Activated T-cell treated with anti-CD3 and anti-CD28 coated beads for 4 hours (primary cell): ENCODE measurements at places on chromosomes 2 and 18.

DNA sequence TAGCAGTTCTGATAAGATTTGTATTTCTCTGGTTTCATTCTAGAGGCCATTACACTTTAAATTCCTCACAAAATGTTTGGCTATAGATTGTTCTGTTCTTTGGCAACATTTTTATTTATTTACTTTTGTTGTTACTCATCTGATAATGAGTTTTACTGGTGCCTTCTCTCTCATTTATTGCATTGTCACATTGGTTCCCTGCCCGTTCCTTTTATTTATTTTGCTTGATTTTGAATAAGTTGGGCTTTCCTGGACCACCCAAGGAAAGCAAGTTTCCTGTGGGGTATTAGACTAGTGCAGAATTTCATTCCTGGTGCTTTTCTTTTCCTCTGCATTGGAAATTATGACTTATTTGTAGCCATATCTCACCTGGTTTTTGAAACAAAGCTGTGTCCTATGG, 232.0 kb downstream of the SOCS6 start:
- no peak for DNase-seq

GRCh38 chr18:39481281-39481680, 1915.7 kb upstream of the CELF4 start:
- no peak for DNase-seq

GRCh38 chr2:33458248-33458819, 18.1 kb upstream of the RASGRP3 start:
- no peak for DNase-seq

GRCh38 chr2:239323447-239323846, 77.4 kb downstream of the HDAC4 start:
- DNase-seq = no peak

GRCh38 chr18:35371412-35372195, 5.5 kb downstream of the ZNF396 start:
- no peak for DNase-seq

DNA sequence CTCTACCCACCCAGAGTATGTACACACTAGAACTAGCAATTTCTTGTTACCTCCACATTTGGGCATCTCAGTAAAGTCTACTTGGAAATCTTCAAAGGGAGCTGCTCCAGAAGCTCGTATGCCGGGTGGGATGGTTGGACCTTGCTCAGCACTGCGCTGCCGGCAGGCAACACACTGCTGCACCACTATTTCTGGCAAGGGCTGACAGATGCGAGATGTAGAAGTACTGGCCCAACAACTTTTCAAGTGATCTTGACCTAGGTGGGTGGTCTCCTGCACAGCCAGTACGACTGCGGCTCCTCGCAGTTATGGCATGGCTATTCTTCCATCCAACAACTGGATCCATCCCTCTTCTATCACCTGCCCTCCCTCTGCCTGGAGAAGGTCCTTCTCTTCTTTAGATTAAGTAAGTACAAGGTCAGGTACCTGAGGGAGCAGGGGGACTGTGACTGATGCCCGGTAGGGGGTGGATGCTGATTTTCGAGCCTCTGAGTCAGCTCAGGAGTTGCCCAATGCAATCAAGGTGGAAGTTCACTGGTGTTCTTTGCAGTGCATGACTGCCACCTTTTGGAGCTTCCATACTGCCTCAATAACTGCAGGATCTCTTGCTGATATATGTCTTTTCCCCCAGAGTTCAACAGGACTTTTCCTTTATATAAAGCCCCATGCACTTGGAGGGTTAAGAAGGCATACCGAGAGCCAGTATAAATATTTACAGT, 100.4 kb upstream of the SLC1A4 start:
- no peak for DNase-seq

DNA sequence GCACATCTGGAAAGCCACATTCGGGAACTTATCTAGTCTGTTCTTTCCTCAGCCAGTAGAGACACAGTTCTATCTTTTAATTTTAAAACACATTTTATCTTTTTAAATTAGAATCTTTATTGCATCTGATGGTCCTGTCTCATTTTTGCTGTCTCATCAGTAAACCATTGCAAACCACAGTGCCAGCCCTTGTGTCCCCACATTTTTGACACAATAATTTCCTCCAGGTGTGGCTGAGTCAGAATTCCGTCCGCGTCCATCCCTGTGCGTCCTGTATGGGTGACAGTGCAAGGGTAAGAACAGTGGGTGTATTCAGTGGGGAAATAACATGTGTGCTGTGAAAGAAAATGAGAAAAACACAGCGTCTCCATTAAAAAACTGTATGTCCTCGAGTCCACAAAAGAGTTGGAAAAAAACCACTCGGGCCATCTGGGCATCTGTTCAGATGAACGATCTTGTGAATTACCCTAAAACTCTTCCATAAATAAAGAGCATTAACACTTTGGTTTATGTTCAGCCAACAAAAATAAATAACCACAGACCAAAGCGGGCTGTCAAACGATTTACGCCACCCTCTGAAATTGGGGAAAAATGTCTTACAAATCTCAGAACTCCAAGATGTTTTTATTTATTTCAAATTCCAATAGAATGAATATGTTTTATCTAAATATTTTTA, 137.3 kb downstream of the ZNF516 start:
- no peak for DNase-seq

- DNase-seq = no peak
Observed at GRCh38 chr2:171310889-171311288, 122.9 kb downstream of the METTL8 start.

DNA sequence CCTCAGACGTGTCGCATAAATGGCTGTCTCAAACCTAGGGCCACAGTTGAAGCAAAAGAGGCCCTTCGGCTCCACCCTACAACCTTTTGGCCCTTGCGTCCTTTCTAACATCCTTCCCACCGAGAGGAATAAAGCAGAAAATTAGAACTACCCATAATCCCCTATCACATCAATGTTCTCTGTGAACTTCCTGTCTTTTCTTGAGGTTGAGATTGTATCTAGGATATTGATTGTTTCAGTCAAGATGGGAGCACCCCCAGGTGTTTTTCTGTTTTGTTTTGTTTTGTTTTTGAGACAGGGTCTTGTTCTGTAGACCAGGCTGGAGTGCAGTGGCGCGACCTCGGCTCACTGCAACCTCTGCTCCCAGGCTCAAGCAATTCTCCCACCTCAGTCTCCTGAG, 23.6 kb downstream of the INPP5D start:
- DNase-seq = no peak

GRCh38 chr18:70288851-70289328, at the start of gene SOCS6:
Gene SOCS6 (plus strand): TSS chr18:70289045. CDS start chr18:70324669, 35,624 bp downstream.
- no peak for DNase-seq

GRCh38 chr2:197805715-197806633, 1.6 kb downstream of the PLCL1 start:
- no peak for DNase-seq

DNA sequence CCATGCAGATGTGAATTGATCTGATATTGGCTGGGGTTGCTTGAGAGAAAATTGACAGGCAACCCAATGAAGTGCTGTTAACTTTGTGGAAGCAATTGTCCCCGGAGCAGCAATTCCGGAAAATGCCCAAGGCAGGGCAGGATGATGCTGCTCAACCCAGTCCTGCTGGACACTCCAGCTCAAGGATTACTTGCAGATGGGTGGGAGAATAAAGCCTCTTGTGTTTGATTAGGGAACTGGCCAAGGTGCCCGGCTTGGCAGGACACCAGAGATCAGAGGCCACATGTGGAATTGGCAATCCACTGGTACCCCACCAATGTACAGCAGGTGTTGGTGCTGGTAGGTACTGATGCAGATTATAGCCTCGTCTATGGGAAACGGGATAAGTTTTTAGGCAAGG, 12.3 kb upstream of the C2orf42 start:
- DNase-seq = no peak

DNA sequence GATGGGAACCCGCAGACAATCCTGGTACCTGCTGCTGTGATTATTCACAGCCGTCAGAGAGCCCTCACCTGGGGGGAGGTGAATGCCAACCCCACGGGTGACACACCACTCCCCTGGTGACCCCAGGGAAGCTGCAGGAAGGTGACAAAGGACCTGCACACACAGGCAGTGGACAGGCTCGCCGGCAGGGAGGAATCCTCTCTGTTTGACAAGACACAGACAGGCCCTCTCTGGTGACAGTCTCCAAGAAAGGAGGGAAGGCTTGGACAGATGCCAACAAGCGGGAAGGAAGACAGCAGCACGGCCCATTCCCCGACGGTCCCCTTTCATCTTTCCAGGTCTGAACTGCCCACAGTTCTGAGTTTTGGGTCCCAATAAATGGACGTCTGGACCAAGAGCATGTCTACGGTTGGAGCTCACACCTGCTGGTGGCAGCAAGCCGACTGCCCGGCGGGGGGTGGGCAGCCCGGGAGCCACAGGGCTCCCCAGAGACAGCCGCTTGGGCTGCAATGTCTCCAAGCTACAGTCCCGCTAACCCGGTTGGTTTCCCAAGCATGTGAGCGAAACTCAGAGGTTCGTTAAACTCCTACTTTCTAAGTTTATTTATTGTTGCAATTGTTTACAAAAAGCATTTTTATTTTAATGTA, 31.8 kb downstream of the HDAC4 start:
- no peak for DNase-seq

DNA sequence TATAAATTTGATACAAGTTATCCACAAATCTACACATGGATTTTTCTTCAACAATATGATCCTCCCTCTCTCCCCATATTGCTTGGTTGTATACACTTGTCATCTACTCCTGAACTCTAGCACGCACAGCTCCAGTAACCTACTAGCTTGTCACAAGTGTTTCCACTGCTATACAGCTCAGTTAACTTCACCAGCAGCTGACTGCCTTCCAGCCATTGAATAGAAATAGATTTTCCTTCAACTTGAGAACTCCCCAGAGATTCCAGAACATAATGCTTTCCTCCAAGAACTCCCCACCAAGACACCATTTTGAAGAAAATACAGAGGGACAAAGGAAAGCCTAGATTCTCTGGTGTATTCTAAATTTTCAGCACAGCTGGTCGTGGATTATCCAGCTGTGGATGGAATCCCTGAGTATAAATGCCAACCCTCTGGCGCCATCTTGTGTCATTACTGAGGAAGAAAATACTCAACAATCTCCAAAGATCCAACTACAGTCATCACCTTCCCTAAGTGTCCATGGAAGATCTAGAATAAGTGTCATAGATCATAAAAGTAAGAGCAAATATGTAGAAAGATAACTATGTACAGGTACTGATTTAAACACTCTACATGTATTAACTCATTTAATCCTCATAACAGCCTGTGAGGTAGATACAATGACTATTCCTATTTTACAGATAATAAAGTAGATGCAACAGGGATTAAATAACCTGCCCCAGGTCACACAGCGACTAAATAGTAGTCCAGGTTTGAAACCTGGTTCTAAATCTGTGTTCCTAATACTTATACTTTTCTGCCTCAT, 156.7 kb downstream of the ARHGAP28 start:
- no peak for DNase-seq

DNA sequence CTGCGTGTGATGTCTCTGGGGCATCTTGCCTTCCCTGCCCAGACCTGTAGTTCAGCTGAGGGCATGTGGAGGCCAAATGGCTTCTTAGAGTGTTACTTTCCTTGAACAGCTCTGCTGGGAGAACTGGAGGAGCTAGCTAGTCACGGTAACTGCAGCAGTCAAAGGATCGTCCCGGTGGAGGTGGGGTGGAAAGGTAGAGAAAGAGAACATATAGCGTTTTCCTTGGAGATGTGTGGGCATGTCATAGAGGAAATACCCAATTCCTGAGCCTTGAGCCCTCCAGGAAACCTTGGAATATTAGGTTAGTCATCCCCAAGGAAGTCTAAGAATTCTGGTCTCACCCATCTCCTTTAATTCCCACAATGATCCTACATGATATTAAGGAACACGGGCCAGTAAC, 33.5 kb upstream of the IL37 start:
- no peak for DNase-seq

DNA sequence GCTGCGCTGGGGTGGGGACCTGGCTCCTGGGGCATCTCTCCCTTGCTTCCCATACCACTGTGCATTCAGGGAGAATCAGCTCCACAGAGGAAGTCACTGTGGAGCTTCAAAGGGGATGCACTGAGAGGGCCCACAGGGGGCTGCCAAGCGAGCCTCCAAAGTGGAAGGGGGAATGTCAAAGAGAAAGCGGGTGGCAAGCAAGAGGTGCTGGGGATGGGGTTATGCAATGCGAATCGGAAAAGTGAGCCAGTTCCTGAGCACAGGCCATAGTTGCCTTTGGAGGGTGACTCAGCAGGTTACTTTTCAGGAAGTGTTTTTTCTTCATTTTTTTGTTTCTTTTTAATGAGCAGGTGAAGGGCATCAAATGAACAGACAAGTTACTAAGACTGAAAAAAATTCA, 17.6 kb downstream of the PMAIP1 start:
- no peak for DNase-seq

DNA sequence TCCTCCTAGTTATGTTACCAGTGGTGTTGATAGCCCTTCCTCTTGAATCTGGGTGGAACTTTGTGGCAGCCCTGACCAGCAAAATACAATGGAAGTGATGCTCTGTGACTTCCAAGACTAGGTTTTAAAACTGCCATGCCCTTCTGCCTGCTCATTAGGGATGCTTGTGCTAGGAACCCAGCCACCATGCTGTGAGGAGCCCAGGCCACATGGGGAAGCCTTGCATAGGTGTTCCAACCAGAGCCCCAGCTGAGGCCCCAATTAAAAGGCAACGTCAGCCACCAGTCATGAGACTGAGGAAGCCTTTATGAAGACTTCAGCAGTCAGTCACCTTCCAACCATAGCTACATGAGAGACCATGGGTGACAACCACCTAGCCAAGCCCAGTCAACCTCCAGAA, 14.0 kb upstream of the MAPRE2 start:
- DNase-seq = no peak

- DNase-seq = no peak
Observed at GRCh38 chr2:140529706-140530105, 1601.1 kb downstream of the LRP1B start.

GRCh38 chr2:216216951-216217903, 108.1 kb downstream of the XRCC5 start:
- DNase-seq = no peak

DNA sequence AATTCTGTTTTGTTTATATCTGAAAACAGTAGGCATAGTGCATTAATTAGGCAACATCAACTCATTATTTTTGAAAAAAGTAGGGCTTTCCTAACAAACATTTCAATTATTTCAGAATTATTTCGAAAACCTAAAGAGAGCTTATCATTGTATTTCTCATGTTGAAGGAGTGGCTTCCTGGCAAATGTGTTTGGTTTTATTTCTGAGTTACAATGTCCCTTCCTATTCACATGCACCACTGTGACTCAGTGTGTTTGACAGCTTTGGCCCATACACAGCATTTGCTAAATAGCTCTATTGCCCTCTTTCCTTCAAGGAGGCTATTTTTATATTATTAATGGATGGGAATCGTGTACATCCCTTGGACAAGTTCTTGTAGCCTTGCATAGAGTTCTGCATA, 205.9 kb downstream of the PTGR3 start:
- no peak for DNase-seq

GRCh38 chr18:22094358-22094734, 75.0 kb upstream of the GATA6 start:
- DNase-seq = no peak

GRCh38 chr2:197930570-197931278, 126.3 kb downstream of the PLCL1 start:
- no peak for DNase-seq

- DNase-seq = no peak
Observed at GRCh38 chr2:96114546-96114902, 1.8 kb downstream of the ADRA2B start.
